ENCODE measurements at places on chromosomes 6 and 20.

DNA sequence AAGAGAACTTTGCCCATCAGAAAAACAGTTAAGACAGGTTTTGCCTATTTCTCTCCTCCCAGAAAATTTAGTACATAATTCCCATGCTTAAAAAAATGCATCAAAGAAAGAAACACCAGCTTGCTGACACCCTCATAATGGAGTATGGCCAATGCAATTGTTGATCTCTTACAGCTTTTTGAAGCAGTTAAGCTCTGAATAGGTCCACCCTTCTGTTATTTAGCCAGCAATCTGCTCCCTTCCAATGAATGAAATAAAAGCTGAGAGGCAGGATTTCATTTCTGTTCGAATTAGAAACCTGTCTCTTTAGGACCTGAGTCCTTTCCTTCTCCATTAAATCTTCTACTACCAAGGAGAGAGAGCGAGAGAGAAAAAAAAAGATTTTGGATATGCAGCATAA, 288.7 kb downstream of the RNF144B start:
- DNase-seq: no peak

DNA sequence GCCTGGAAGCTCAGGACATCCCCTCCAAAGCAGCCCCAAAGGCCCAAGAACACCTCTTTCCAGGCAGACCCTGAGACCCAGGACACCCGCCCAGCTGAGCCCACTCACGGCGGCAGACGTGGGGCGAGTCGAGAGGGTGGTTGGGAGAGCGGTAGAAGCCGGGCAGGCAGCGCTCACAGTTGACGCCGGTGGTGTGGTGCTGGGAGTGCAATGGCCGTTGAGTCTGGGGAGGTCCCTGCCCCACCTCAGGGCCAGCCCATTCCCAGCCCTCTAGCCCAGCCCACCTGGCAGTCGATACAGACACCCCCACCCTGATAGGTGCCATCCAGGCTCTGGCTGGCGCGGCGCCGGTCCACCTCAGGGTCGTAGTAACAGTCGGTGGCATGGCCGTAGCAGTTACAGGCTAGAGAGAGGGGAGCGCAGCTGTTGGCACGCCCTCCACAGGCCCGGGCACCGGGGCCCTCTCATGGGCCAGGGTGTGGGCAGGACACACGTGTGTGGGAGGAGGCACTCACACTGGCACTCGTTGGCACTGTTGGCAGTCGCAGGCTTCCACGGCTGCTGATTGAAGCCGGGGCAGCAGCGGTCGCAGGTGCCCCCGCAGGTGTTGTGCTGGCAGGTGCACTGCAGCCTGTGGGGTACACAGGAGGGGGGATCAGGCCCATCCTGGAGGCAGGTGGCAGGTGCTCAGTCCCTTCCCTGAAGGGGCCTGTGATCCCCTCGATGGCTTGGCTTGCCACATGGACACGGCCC, 20.5 kb downstream of the LAMA5 start:
- DNase-seq: no peak

- DNase-seq: no peak
Measured at GRCh38 chr6:165484178-165484889, 174.9 kb upstream of the C6orf118 start.

DNA sequence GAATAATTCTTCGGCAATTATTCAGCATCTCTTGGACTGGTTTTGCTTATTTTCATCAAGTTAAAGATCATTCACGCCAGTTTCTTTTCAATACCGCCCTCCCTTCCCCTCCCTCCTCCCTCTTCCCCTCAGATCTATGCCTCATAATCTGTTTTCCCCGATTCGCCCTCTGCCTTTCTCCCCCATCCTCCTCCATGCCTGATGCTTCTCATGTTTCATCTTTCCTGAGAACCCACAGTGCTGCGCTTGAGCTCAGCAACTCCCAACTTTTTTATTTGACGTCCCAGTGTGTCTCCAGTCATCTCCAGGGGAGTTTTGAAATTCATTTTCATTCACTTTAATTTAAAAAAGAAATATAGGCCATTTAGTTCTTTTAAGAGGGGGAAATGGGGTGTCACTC, 142.7 kb downstream of the PTPRT start:
- no peak for DNase-seq

DNA sequence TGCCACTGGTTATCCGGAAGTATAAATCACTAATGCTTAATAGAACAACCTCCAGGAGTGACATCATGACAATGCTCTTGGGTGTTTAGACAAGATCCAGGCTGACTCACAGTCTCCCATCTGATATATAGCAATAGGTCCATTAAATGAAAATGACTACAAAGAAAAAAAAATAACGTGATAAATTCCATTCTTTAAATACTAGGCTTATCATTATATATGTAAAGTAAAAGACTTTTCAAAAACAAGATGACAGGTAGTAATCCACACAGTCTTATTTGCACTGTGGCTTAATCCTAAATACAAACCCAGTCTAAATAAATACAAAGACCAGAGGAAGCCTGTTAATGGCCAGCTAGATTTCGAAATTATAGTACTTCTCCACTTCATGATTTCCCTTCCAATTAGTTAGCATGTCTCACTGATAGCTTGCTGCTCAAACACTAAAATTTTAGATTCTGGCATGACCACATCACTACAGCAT, 149.1 kb upstream of the BEND3 start:
- DNase-seq: peak; percentile 49

DNA sequence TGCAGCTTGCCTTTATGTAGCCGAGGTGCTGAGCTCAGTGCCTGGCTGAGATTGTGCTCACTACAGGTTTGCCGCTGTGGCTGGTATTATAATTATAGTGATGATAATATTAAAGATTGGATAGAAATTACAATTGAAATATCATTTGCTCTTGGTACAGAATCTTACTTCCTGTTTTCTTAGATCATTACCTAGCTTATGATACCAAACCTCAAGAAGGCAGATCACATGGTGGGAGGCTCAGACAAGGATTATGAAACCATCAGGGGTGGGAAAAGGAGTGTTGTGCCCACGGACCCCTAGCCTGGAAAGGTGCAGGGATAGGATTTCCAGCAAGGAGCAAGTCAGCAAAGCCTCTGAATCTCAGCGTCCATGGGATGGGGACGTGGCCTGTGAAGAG, 70.6 kb downstream of the IGF2R start:
- no peak for DNase-seq

GRCh38 chr20:42319252-42320013, 701.3 kb upstream of the CHD6 start:
- DNase-seq: no peak
